Fibroblast of skin of left biceps (primary cell): ENCODE measurements at places on chromosomes 3 and 15.

DNA sequence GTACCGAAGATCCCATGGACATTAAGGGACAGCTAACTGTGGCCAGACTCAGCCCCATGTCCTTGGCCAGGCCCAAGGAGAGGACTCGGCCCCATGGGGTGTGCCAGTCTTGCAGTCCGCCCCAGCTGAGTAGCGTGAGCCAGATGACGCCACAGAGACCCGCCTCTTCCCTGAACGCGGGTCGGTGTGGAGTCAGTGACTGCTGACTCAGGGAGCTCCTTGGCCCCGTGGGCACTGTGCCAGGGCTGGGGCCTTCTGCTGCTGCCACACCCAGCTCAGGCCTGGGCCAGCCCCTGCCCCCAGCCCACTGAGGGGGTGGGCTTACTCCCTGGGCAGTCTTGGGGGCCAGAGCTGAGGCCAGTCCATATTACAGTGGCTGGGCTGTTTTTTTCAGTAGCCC lies 52.8 kb downstream of the PLXNA1 start:
- DNase-seq = peak; percentile 29

GRCh38 chr3:49638445-49638844 lies 35.7 kb upstream of the APEH start:
- DNase-seq = no peak

DNA sequence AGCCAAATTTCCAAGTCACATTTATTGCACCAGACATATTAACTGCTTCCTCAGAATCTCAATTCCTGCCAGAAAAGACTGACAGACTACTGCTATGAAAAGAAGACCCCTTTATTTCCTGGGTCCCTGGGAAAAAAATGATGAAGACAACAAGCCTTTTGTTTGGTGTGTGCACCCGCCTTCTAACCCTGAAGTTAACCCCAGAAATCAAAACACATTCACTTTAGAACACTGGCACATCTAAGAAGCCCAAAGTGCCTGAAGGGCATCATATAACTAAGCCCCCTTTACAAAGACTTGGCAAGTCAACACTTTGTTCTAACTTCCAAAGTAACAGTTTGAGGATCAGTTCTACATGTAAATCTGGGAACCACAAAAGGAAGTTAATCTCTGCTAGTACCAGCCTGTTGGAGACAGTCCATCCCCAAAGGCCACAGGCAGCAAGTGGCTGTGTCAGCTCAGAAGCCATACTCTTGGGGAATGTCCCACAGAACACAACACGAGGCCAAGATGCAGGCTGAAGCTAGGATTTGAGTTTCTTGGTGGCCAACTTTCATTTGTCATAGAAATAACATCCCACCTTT lies 16.3 kb upstream of the ATP1B3 start:
- DNase-seq = no peak

DNA sequence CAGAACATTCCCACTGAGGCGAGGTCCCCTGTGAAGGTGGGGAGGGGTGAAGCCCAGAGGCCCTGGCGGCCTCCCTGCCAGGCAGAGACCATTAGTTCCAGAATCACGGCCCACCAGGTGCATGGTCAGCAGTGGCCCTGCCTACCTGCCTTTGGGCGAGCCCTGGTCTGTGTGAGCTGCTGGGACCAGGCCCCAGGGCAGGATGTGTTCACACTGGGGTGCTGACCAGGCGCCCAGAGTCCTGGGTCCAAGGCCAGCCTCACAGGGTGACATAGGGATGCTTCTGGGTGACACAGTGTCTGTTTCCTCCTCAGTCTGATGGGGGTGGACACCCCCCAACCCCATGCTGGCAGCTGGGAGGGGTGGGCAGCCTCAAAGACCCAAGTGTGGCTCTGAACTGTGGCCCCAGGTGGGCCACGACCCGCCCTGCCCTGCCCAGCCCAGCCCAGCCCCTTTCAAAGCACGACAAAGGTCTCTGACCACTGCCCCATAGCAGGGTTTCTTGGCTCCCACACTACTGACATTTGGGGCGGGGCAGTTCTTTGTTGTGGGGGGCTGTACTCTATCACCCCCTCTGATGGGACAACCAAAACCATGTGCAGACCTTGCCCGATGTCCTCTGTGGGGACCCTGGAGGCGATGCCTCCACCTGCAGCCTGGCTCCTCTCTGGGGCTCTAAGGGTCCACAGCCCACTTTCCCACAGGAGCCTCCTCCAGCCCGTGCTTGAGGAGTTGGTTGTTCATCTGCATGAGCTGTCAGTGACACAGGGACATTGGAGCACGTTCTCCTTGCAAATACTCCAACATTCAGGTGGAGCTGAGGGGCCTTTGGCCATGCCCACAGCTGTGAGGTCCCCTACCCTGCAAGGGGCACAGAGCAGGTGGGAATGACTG lies 44.8 kb upstream of the SLC41A3 start:
- no peak for DNase-seq

DNA sequence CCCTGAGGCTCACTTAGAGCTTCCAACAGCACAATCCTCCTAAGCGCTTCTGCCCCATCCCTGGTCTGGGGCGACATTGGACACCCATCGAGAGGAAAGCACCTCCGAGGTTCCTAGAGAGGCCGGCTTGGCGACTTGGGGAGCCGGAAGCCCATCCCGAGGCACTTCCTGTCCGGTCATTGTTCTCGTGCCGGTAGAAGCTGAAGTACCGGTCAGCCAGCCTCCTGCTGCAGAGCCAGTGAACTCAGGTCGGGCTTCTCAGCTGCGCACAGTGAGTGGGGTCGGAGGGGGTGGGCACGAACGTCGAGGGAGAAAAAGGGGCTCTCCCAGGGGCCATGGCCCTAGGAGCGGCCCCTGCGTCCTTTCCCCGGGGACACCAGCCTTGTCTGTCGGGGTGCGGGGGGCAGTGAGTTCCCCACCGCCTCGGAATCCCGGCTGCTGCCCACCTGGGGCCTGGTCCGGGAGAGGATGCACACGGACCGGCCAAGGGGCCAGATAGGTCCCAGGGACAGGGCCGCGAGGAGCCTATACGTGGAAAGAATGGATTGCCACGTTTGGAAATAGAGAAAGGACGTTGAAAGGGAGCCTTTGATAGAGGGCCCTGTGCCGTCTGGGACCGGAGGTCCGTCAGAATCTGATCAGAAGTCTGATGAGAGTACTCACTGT lies at the start of gene ZNF35:
Gene ZNF35 (plus strand): TSS at position 169 of the 666 bp plus-strand sequence. CDS start 2,336 bp downstream, outside the sequence.
- DNase-seq = peak; percentile 65

DNA sequence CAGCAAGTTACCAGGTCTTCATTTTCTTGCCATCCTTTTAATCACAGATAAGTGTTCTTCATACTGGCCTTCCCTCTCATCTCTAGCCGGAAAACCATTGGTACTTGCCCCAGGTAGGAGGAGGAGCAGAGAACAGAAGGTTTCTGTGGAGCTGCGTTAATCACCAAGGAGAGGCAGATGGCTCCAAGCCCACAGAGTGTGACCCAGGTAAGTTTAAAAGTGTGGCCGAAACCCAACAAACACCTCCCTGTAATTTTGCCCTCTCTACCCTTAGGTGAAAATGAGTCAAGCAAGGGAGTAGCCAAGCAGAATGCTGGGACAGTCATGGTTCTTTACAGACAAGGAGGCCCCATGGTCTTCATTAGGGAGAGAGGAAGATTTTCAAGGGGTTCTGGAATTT lies 37.3 kb downstream of the NFKBIZ start:
- no peak for DNase-seq

GRCh38 chr3:88150806-88151205 lies 1.0 kb downstream of the C3orf38 start:
- DNase-seq = no peak

GRCh38 chr3:20130106-20130505 lies 55.9 kb downstream of the SGO1 start:
- DNase-seq = no peak

DNA sequence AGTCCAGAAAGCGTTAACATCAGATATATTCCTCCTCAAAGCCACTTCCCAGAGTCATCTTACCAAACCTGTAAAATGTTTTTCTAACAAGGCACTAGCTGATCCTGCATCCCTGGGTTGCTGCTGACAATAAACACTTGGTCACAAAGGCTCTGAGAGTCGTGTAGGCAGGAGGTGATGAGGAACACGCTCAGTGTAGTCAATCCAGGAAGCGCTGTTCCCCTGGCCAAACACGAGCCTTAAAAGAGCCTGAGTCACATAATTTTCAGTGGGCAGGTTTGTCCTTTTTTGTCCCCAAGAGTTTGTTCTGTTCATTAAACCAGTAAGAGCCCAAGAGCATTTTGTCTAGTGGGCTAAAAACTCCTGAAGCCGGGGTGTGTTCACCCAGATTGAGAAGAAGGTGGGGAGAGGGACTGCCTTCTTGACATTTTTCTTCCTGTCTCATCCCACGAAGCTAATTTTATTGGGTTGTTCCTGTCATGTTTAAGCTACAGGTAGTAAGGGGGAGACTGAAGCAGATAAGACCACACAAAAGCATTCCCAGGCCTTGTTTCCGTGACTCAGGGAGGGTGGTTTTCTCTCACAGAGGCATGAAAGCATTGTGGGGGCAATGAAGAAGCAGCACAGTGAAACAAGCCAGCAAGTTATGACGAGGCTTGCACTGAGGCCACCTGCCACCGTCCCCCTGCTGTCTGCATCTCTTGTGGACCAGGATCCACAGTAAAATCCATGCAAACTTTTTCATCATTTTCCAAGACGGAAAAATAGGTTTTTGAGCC lies 73.7 kb downstream of the FOXB1 start:
- DNase-seq = no peak

- peak; percentile 70 for DNase-seq
Observed at GRCh38 chr15:90402223-90402622, 14.2 kb downstream of the IQGAP1 start.

DNA sequence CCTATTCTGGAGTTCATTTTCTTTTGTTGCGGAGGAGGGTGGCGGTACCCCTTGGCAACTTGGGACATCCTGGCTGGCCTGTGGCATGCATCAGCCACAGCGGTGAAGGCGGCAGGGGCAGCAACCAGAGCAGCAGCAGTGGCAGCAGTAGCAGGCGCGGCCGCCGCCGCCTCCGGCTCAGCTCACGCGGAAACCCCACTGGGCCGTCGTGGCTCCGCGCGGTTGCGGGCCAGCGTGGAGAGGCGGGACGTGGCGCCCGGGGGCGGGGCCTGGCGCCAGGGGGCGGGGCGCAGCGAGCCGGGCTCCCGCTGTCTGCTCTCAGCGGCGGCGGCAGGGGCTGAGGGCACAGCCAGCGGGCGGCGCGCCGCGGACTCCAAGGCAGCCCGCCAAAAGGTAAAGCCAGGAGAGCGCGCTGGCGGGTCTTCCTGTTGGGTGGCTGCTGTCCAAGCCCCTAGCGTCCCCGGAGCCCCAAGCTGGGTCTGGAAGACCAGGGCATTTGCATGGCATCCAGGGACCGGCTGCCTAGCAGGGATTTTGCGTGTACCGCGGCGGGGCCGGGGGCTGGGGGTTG lies 334.4 kb upstream of the THRB start:
- DNase-seq = no peak

DNA sequence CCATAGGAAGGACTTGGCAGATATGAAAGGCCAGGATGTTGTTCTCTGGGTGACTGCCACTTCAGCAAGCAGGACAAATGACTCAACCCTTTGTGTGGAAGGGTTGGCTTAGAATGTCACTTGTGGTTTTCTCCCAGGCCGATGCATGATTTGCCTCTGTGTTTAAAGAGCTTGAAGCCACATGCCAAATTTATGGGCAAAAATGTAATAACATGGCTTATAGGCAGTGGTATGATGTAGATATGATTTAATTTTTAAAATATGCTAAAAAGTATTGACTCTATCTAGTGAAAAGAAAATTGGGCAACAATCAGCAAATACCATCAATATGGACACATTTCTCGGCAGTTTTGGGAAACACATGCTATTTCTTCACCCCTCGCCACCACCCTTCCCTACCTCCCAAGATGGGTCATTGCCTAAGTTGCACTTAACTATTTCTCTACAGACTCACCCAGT lies 114.6 kb downstream of the CYP19A1 start:
- peak; percentile 89 for DNase-seq

DNA sequence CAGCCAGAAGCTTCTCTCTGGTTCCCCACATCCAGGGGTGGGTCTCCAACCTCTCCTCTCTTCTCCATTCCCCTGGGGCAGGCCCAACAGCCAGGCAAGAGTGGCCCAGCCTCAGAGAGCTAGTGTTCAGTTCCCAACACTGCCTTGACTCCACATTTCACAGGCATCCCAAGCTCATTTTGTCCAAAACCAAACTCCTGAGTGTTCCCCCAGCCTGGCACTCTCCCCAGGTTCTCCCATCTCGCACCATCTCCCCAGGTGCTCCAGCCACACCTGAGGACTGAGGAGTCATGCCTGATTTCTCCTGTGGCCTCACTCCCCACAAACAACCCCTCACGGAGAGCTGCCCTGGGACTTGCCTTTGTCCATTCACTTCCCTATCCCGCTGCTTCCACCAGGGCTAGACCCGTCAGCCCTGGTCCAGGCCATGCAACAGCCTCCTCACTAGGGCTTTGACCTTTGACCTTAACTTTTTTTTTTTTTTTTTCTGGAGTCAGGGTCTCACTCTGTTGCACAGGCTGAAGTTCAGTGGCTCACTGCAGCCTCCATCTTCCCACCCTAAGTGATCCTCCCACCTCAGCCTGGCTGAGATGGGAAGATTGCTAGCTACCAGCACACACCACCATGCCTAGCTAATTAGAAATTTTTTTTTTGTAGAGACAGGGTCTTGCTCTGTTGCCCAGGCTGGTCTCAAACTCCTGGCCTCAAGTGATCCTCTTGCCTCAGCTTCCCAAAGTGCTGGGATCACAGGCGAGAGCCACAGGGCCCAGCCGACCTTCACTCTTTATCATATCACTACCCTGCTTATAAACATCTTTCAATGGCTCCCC lies 3.9 kb upstream of the CSK start:
- no peak for DNase-seq

DNA sequence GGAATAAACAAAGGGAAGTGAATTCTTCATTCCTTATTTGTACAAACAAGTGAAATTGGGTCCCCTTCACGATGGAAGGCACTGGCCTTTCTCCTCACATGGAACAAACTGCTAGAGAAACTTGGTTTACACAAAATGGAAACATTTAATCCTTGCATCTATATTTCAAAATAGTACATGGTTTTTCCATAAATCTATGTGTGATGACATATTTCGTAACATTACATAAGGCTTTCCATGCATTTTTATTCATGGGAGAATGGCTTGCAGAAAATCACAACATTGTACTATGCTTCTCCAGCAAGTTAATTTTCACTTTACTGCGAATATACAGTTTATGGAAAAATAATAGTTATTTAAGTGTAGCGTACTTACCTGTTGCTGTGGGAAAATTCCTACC lies 81.0 kb upstream of the CDIN1 start:
- DNase-seq = no peak

DNA sequence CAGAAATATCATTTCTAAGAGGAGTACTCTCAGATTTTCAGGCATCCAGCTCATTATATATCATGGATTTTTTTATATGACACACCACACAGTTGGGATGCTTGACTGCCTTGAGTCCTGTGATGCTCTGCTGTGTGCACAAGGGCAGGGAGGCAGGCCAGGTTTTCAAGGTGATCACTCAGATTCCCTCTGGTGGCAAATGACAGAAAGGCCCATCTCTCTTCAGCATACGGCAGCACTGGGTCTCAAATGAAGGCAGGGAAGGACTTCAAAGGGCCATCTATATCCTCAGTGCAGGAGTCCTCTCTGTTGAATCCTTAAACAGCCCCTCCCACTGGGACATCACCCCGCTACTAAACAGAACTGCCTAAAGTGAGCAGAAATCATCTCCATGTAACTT lies 54.8 kb upstream of the MYO5C start:
- no peak for DNase-seq

- DNase-seq = no peak
Observed at GRCh38 chr15:80640531-80641121, 54.5 kb upstream of the ABHD17C start.
